ENCODE measurements at places on chromosomes 1 and 21.

DNA sequence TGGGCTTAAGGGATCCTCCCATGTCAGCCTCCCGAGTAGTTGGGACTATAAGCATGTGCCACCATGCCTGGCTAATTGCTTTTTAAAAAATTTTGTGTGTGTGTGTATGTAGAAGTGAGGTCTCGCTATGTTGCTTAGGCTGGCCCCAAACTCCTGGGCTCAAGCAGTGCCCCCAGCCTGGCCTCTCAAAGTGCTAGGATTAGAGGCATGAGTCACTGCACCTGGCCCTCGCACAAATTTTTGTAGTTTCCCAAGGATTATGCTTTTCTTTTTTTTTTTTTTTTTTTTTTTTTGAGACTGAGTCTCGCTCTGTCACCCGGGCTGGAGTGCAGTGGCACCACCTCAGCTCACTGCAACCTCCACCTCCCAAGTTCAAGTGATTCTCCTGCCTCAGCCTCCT is 144.4 kb upstream of the HNRNPU start:
- DNase-seq = peak; percentile 26

- no peak for DNase-seq
These were observed 310 bp upstream of the SSR2 start for GRCh38 chr1:156021093-156021428.

DNA sequence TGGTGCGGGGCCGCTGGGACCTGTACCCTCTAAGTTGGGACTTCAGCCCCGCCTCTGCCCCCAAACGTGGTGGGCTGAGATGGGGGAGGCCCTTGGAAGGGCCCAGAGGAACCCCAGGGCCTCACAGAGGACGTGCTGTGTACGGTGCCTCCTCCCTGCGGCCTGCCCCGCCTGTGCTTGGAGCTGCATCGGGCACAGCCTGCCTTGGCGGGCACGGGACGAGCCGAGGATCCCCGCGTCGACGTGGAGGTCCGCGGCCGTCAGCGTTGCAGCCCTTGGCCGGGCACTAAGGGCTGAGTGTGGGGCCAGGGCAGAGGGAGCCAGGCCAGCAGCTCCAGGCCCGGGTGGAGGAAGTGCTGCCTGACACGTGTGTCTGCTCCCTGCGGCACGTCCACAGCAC is 43.4 kb downstream of the PRKCZ start:
- no peak for DNase-seq

- no peak for DNase-seq
These were observed 54.1 kb downstream of the RUNX1 start for GRCh38 chr21:34994766-34995631.

GRCh38 chr1:941015-941587 is 17.4 kb downstream of the SAMD11 start:
- DNase-seq = no peak

DNA sequence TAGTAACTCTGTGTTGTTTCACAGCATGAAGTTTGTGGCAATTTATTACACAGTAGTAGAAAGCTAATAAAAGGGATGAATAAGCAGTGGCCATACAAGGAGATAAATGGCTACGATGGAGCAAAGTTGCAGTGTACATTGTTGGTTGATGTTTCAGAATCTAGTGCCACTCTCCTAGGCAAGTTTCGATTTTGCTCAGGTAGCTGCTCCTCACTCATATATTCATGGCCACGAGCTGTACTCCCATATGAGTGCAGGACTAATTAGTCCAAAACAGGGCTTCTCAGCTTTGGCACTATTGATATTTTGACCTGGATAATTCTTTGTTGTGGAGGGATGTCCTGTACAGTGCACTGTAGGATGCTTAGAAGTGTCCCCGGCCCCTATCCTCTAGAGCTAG is 30.0 kb upstream of the ATP1A1 start:
- DNase-seq = no peak
